Kidney tubule cell (primary cell): ENCODE measurements at places on chromosomes 6 and 20.
A peak's percentile ranks its signal among the peaks of the same experiment; 100 is the strongest.

- DNase-seq = no peak
Measured at GRCh38 chr6:148423133-148423532, 80.5 kb downstream of the SASH1 start.

- peak; percentile 10 for DNase-seq
Measured at GRCh38 chr20:56391596-56392131, 351 bp downstream of the AURKA start.

DNA sequence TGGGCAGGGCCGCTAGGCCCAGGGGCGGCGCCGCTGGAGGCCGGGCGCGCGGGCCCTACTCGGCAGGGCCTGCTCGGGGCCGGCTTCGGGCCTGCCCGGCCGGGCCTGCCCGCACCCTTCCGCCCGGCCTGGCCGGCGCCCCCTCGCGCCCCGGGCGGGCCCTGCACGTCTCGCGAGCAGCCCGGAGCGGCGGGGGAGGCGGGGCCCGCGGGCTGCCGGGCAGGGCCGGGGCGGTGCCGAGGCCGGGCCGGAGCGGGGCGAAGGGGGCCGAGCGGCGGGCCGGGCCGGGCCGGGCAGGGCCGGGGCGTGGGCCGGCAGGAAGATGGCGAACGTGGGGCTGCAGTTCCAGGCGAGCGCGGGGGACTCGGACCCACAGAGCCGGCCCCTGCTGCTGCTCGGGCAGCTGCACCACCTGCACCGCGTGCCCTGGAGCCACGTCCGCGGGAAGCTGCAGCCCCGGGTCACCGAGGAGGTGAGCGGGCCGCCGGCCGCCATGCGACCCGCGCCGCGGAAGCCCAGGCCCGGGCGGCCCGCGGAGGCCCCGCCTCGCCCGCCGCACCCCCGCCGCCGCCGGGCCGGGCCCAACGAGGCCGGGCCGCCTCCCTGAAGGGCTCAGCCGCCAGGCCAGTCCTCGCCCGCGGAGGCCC is at the start of gene NPEPL1:
Gene NPEPL1, plus strand, starts transcription at position 222 of the 647 bp plus-strand sequence. Its CDS starts 101 bp downstream, at position 323.
- DNase-seq = peak; percentile 84

GRCh38 chr6:98877250-98877649 is 42.9 kb downstream of the POU3F2 start:
- no peak for DNase-seq

DNA sequence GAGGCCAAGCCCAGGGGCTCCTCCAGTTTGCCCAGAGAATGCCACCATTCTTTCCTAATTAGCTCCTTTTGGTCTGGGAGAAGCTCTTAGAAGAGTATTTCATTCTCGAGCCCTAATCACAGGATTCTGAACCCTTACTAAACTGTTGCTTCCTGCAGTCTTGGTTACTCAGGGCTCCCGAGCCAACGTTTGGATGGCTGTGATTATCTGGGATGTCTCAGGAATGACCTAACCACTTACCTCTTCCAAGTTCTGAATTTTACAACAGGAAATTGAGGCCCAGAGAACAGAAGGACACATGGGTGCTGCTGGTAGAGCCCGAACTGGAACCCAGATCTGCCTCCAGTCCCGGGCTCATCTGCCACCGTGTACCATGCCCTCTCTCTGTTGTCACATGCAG is 22.2 kb upstream of the PNPLA1 start:
- peak; percentile 32 for DNase-seq

- no peak for DNase-seq
Measured at GRCh38 chr6:27770724-27771123, 141.5 kb downstream of the OR2B2 start.

DNA sequence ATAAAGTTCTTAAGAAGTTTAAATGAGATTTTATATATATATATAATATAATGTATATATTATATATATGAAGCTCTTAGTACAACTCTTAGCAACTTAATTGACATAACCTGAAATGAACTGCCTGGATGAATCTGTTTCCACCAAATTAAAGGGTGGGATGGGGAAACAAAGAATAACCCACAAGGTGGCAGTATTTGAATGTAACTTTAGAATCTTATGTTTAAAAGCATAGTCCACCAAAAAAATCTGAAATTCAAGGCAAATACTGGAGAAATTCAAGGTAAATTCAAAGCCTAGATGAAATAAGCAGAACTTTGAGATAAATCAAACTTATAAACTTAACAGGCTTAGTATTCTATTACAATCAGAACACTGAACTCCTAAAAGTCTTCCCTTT is 4.4 kb upstream of the IBTK start:
- DNase-seq = peak; percentile 49

DNA sequence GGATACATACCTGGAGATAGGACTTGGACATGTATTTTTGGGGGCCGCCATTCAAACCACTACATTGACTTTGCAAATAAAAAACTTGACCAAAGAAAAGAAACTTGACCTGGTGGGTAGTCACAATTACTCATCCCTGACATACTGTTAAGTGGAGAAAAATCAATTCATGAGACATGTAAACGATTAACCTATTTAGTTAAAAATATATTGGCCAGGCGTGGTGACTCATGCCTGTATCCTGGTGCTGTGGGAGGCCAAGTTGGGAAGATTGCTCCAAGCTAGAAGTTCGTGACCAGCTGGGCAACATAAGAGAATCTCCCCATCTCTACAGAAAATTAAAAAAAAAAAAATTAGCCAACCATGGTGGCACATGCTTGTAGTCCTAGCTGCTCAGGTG is 2.5 kb upstream of the SRSF12 start:
- peak; percentile 98 for DNase-seq

- peak; percentile 90 for DNase-seq
Measured at GRCh38 chr20:43583982-43584432, 6.7 kb upstream of the IFT52 start.
